ENCODE measurements at places on chromosomes 16 and 17.
A peak's percentile ranks its signal among the peaks of the same experiment; 100 is the strongest.

DNA sequence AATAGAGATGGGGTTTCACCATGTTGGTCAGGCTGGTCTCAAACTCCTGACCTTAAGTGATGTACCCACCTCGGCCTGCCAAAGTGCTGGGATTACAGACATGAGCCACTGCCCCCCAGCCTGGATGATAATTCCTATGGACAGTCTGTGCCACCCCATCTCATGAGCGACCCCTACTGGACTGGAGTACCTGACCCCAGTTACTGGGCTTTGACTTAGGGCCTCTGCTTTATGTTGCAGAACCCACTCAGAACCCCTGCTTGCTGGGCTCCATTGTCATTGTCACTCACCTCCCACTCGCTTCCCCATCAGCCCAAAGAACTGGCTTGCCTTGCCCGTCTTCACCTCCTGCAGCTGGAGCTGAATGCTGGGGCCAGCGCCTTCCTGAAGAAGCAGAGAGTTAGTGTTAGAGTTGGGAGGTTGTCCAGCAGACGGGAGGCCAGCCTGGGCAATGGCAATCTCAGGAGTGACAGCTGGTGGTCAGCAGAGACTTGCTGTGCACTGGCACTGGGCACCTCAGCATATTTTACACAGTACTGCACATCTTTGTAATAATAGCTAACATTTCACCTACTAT, 4.0 kb downstream of the TAC4 start:
- DNase-seq, result no peak

DNA sequence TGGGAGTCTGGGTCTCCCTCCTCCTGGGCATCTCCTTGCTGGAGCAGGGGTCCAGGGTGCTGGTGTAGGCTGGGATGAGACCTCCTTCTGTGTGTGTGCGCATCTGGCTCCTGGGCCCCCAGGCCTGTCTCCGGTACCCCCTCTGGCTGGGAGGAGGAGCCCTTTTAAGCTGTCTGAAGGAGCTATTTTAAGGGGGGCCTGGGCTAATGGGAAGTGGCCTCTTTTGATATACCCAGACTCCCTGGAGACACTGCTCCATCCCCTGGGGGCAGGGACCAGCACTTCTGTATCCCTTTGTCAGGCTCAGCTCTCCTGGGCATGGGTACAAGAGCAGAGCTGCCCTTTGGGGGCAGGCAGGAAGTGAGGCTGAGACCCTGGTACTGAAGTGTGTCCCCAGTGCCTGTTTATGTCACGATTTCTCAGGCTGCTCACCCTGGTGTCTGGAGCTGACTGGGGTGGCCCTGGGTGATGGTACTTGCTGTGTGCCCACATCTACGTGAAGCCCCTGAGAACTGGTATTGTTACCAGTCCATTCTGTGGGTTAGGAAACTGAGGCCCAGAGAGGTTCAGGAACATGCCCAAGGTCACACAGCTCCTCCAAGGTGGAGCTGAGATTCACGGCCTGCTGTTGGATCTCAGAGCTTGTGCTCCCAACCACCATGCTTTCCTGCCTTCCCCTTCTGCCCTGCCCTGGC, 6.5 kb downstream of the ADCY7 start:
- no peak for DNase-seq

DNA sequence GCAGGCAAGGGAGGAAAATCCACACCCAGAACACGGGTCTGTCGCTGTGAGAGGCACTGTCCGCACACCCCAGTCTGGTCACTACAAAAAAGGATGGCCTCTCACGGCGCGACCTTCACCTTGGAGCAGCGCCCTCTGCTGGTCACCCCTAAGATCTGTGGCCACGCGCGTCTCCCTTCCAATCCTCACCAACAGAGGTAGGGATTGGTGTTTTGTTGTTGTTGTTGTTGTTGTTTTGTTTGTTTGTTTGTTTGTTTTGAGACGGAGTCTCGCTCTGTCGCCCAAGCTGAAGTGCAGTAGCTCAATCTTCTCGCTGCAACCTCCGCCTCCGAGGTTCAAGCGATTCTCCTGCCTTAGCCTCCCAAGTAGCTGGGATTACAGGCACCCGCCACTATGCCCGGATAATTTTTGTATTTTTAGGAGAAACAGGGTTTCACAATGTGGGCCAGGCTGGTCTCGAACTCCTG, 15.0 kb upstream of the C17orf58 start:
- DNase-seq, result no peak

DNA sequence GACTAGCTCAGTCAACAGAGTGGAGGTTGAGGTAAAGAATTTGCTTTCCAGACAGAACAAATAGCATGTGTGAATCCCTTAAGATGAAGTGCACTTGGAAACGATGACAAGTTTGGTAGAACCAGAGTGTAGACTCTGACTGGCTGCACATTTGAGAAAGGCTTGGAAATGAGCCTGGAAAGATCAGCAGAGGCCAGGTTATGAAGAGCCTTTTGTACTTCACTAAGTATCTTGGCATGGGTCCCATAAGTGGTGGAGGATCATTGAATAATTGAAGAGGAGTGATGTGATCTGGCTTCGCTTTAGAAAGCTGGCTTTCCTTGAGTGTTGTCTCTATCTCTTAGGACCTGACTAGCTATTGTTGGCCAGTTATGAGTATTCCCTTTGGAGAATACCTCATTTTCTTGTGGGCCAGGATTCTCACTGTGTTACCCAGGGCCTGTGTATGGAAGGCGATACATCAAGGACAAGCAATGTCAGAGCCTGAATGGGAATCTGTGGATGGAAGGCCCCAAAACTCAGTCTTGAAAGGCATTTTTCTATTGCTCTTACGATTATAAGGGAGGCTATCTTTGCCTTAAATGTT, 329.8 kb downstream of the UTP18 start:
- DNase-seq, result no peak

- peak; percentile 89 for DNase-seq
Observed at GRCh38 chr17:41666708-41667279, 21.9 kb upstream of the EIF1 start.

- DNase-seq, result peak; percentile 10
Observed at GRCh38 chr17:55053855-55054254, 85.3 kb downstream of the STXBP4 start.

DNA sequence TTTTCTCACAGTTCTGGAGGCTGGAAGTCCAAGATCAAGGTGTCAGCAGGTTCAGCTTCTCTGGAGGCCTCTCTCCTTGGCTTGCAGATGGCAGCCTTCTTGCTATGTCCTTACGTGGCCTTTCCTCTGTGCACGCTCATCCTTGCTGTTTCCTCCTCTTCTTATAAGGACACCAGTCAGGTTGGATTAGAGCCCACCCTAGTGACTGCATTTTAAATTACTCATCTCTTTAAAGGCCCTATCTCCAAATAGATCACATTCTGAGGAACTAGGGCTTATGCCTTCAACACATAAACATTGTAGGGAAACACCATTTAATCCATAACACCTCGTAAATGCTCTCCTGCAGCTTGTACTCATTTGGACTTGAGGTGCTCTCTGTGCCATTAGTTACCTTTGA, 36.3 kb downstream of the DHRS7C start:
- DNase-seq, result no peak
